ENCODE measurements at places on chromosomes 12 and 14. TPM values are rescaled to one million over a fixed set of nuclear protein-coding genes. Genes with fewer than 3 reads are reported as not detected.

The C12orf57 gene
- polyA plus RNA-seq, result 315 TPM

- DNase-seq, result no peak
- H3K27ac ChIP-seq, result peak overlapping the region; percentile 17
- H3K4me1 ChIP-seq, result peaks cover 56% of the 10 kb centered on the region
- no peak overlapping the region for H3K4me3 ChIP-seq
- no peaks in the 10 kb centered on the region for H3K36me3 ChIP-seq
- no peaks in the 10 kb centered on the region for H3K27me3 ChIP-seq
Observed at GRCh38 chr12:47268501-47269454, 189.0 kb upstream of the AMIGO2 start.

DNA sequence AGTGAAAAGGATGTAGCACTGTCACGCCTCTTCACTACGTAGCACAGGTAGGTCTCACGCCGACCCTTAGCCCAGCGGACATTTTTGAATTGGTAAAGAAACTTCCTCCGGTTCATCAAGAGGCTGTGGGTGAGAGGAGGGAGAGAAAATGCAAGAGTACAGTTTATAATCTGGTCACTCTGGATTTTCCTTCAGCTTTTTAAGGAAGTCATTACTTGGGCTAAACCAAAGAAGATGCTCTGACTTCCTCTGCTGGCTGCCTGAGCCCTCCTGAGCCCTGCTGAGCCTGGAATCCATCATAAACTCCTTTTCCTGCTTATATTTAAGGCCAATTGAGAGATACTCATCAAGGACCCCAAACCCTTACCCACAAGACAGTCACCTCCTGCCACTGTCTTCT lies 5.8 kb downstream of the AICDA start:
- no peak for DNase-seq
- H3K36me3 ChIP-seq, result no peaks in the 10 kb centered on the region
- H3K27me3 ChIP-seq, result peaks cover 9% of the 10 kb centered on the region
- no peak overlapping the region for H3K4me3 ChIP-seq

GRCh38 chr12:99619389-99620158 lies 28.0 kb upstream of the GARIN6 start:
- no peak overlapping the region for H3K4me3 ChIP-seq
- H3K4me1 ChIP-seq, result no peaks in the 10 kb centered on the region
- DNase-seq, result no peak
- H3K36me3 ChIP-seq, result no peaks in the 10 kb centered on the region

DNA sequence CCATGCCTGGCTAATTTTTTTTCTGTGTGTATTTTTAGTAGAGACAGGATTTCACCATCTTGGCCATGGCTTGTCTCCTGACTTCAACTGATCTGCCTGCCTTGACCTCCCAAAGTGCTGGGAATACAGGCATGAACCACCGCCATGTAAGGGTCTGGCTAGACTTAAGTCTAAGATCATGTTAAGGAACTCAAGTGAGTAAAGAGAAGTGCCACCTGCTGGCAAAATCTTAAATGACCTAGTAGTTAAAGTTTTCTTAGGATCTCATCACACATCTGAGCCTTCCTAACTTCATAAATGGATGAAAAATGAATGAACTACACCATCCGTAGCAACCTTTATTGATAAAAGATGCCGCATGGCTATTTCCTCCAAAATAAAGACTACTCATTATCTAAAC lies 1.7 kb upstream of the C12orf56 start:
- H3K27me3 ChIP-seq, result peaks cover 17% of the 10 kb centered on the region
- H3K36me3 ChIP-seq, result no peaks in the 10 kb centered on the region
- H3K27ac ChIP-seq, result no peak overlapping the region
- DNase-seq, result no peak

GRCh38 chr12:54009171-54010052 lies 627 bp downstream of the HOXC8 start:
- peaks cover 34% of the 10 kb centered on the region for H3K4me1 ChIP-seq
- H3K27ac ChIP-seq, result no peak overlapping the region
- H3K36me3 ChIP-seq, result no peaks in the 10 kb centered on the region
- no peak for DNase-seq
- peak overlapping the region; percentile 58 for H3K4me3 ChIP-seq

Measured in immature natural killer cell (primary cell).